ENCODE measurements at places on chromosomes 6 and 20.

DNA sequence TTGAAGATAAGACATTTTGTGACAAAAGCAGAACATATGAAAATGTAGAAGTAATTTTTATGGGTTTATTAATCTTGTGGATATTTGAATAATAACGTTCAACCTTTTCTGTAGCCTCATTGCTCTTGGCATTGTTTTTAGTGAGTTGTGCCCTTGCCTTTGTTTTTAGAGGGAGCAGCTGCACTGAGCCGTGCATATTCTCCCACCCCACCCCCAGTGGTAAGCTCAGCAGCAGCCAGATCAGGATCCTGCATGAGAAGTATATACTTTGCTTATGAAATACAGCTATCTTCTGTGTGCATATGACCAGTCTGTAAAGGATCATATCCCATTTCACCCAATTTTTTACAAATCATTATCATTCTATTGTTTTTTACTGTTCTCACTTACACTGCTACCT, 184.2 kb downstream of the COL9A1 start:
- DNase-seq, result no peak

DNA sequence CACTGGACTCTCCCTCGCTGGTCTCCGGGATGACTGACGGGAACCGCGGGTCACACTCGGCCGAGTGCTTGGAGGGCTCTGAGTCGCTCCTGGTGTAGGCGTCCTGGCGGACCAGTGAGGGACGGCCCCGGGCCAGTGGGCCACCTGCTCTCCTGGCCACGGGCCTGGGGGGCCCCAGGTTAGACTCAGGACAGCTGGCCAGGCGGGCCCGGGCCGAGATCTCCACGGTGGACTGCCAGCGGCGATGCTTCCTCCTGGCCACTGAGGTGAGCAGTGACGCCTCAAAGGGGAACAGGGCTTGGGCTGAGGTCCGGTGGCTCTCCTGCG, 11.9 kb downstream of the DACT2 start:
- no peak for DNase-seq

- DNase-seq, result no peak
Measured at GRCh38 chr6:123962508-123962907, 158.8 kb downstream of the NKAIN2 start.

GRCh38 chr6:7900621-7901020, 10.0 kb downstream of the TXNDC5 start:
- no peak for DNase-seq

DNA sequence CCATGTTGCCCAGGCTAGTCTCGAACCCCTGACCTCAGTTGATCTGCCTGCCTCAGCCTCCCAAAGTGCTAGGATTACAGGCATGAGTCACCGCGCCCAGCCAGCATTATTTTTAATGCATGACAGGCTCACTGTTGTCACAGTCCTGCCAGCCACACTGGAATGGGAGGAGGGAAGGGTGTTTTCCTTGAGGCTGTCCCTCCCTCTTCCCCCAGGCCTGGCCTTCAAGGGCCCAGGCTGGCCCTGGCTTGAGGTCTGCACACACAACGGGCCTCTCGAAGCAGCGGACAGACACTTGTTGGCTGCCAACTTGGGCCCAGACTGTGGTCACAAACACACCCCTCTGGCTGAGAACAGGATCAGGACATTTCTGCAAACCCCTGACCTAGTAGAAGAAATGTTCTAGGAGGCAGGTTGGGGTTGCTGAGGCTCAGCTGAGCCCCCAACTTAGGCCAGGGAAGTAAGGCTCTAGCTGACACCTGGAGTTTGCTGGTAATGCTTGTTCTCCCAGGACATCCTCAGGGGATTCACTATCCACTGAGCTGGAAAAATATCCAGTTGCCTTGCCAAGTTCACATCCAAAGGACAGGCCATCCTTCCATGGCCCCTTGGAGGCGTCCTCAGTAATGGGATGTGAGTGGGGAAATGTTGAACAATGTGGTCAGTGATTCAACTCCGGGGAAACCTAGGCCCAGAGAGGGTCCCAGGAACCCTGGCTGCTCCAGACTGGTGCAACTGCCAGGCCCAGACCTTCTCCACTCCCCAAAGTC, 9.9 kb downstream of the SNTA1 start:
- no peak for DNase-seq

DNA sequence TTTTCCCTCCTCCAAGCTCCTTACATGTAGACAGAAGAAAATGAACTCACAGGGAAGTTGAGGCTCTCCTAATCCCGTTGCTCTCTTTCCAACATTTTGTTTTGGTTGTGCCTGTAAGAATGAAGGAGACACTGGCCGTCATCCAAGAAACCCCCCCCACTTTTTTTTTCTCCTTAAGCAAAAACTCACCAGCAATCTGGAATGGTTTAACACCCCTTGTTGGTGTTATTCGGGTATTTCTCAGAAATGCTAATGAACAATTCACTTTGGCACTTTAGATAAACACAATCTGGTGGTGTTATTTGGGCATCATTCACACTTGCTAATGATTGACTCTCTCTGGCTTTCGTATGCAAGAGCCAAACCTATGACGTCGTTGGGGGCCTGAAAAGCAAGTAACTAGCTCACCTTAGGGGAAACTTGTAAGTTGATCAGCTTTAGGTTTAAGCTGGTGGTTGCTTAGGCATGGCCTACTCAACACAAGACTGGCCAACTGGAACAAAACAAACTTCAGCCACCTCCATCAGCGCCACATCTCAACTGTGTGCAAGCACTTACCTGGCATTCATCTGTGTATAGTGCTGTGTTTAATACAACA, 24.3 kb upstream of the OLIG3 start:
- DNase-seq, result no peak

- DNase-seq, result no peak
Measured at GRCh38 chr6:105935416-105935815, 150.7 kb upstream of the PRDM1 start.

- no peak for DNase-seq
Measured at GRCh38 chr20:41510224-41510623, 108.0 kb downstream of the CHD6 start.

GRCh38 chr20:17062712-17063111, 164.1 kb upstream of the PCSK2 start:
- no peak for DNase-seq

DNA sequence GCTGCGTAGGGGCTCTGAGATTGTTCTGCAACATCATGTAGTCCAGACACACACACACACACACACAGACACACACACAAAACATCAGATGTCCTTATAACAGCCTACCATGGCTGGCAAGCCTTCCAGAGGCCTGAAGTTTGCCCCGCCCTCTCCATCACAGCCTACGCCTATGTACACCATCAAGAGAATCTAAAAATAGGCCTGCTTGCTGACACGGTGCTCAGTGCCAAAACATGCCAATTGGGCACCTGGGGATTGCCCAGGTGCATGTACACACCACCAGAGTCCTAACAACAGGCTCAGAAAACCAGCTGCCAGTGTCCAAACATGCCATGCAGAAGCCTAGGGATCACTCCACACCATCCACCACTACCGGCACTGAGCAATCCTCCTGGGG, 391.7 kb upstream of the SPTLC3 start:
- no peak for DNase-seq

DNA sequence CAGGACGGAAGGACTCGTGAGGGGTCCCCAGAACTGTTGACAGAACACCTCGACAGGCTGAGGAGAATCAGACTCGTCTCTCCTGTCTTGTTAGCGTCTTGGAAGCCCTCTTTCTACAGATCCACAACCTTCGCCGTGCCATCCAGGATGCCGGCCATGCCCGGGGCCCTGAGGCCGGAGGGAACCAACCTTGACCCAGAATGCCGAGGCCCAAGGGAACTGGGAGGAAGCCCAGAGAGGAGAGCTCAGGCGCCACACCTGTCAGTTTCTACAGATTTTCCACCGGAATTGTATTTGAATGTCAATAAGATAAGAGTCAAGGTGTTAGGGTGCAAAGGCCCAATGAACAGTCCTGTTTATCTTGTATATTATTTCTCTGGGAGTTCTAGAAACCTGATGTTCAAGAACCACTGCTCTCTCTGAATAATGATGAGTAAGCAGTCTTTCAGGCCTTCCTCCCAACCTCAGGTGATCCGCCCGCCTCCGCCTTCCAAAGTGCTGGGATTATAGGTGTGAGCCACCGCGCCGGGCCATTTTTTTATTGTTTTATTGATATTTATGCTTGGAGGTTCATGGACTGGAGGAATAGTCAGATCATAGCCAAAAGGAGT, 799 bp upstream of the ME1 start:
- no peak for DNase-seq

DNA sequence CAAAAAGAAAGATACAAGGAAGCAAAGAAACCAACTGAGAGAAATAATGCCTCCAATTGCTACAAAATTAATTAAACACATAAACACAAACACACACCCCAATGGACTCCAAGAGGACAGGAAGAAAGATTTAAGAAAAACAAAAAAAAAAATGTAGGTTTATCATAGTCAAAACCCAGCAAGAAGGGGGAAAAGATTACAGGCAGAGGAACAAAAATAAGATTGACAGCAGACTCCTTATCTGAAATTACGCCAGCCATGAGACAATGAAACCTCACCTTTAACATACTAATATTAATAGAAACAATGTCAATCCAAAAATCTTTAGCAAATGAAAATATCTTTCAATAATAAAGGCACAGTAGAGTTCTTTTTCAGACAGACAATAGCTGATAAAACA, 155.8 kb downstream of the RNGTT start:
- no peak for DNase-seq

Measured in NAMALWA (cell line).